Liver (tissue), 10 donors: ENCODE measurements at places on chromosomes 4 and X. TPM values are rescaled to one million over a fixed set of nuclear protein-coding genes. Genes with fewer than 3 reads are reported as not detected.

- DNase-seq = no peak
Measured at GRCh38 chr4:141711211-141711610, 74.8 kb downstream of the IL15 start.

- DNase-seq = no peak
Measured at GRCh38 chr4:40121515-40121914, 64.9 kb downstream of the N4BP2 start.

GRCh38 chr4:38017609-38018008 lies 57.4 kb downstream of the PTTG2 start:
- DNase-seq = no peak

GRCh38 chrX:121761845-121762244 lies 714.4 kb downstream of the GLUD2 start:
- no peak for DNase-seq

GRCh38 chr4:159480826-159481225 lies 377.9 kb downstream of the RAPGEF2 start:
- DNase-seq = no peak

GRCh38 chr4:45033676-45034419 lies 307.5 kb upstream of the GNPDA2 start:
- no peak for DNase-seq

- DNase-seq = no peak
Measured at GRCh38 chr4:165248102-165248501, 40.7 kb downstream of the KLHL2 start.

GRCh38 chr4:73451404-73451803 lies 15.4 kb downstream of the AFP start:
- no peak for DNase-seq

DNA sequence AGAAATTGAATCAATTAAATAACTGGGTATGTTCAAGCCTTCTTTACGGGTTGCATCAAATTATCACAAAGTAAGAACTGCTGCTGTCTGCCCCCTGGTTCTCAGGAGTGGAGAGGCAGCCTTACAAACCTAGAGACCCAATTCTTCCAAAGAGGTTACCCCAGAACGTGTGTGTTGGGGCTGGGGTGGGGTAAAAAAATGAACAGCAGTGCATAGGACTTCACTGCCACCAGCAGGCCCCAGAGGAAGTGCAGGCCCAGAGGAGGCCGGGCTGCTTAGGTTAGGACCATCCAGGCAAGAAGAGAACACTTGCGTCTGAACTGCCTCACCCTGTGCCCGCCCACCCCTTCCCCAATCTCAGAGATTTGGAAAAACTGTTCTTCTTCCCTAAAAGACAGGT lies 1.5 kb upstream of the NWD2 start:
- no peak for DNase-seq

HOPX gene
- total RNA-seq = 0.67 TPM

JCHAIN gene
- total RNA-seq = 12.4 TPM

TLR6 gene
- 1.9 TPM for total RNA-seq
